ENCODE measurements at places on chromosomes 5 and 9.

DNA sequence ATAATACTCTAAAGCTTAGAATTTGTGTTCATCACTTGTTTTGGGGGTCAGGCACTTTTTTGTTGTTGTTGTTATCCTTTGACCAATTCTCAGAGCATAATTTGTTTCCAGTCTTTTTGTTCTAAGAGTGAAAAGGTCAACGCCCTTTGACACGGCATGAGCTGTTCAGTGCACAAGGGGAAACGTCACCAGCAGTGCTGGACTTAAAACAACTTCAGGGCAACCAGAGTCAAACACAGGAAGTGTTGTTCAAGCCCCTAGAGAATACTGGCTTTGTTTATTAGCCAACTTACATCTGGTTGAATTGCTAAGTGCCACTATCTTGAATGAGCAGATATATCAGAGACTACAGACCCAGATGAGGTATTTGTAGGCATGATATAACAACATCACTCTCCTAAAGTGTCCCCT lies 368.9 kb downstream of the TMEM161B start:
- DNase-seq: no peak

- DNase-seq: no peak
These were observed 41.4 kb upstream of the RUSC2 start for GRCh38 chr9:35448496-35448895.

GRCh38 chr5:179275941-179276837 lies 69.1 kb downstream of the ADAMTS2 start:
- DNase-seq: no peak

GRCh38 chr9:121924700-121925099 lies 168.4 kb downstream of the TTLL11 start:
- no peak for DNase-seq

DNA sequence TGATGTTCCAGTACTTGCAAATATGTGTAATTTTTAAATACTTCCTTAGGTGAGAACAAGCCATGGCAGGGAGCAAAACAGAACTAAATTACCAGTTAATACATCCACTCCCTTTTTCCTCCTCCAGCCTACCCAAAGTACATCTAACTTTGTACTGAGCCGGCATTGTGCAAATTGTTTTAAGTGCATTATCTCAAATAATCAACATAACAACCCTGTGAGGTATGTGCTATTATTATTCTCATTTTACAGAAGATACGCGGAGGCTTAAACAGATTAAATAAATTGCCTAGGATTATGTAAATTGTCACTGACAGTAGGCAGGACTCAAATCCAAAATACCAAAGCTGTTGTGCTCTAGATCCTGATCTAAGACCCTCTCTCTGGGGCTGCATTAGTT lies 55.5 kb upstream of the KLF4 start:
- no peak for DNase-seq

- no peak for DNase-seq
These were observed 86.5 kb upstream of the ARRDC3 start for GRCh38 chr5:91469517-91470165.

DNA sequence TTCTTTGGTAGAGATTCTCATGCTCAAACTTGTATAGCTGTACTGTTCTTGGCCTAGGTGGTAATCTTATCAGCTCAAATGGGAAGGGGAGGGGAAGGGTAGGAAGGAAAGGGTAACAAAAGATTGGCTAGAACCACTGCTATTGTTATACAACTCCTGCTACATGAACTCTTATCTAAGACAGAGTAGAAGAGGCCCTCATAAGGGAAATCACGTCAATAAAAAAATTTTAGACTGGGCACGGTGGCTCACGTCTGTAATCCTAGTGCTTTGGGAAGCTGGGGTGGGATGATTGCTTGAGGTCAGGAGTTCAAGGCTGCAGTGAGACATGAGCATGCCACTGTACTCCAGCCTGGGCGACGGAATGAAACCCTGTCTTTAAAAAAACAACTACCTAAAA lies 15.9 kb downstream of the STOM start:
- no peak for DNase-seq

- no peak for DNase-seq
These were observed 12.9 kb downstream of the PLPP7 start for GRCh38 chr9:131302244-131303075.

DNA sequence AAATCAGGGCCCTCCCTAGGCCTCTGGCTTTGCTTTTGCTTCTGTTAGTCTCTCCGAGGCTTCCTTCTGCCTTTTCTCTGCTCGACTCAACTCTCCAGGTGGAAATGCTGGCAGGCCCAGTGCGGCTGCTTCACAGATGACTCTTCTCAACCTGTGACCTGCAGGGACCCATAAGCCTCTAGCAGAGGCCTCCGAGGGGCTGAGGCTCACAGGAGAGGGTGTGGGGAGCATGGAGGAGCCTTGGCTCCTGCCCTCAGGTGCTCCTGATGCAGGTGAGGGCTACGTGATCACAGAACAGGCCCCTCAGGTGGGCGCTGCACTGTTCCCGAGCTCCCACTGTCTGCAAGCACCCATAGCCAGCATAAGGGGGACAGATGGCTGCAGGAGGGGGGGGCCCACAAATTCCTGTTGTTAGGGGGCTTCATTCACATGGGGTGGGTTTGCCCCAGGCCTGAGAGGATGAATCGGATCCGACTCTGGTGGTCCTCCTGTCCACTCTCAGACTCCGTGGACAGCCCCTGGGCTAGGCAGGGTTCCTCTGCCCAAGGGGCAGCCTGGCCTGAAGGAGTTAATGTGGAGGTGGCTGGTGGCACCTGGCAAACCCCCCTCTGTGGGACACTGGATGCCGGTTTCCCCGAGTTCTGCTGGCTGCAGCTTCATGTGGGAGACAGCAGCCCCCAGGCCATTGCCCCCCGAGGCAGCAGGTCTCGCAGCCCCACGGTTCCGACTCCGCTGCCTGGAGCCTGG lies 10.9 kb upstream of the FCN2 start:
- no peak for DNase-seq

DNA sequence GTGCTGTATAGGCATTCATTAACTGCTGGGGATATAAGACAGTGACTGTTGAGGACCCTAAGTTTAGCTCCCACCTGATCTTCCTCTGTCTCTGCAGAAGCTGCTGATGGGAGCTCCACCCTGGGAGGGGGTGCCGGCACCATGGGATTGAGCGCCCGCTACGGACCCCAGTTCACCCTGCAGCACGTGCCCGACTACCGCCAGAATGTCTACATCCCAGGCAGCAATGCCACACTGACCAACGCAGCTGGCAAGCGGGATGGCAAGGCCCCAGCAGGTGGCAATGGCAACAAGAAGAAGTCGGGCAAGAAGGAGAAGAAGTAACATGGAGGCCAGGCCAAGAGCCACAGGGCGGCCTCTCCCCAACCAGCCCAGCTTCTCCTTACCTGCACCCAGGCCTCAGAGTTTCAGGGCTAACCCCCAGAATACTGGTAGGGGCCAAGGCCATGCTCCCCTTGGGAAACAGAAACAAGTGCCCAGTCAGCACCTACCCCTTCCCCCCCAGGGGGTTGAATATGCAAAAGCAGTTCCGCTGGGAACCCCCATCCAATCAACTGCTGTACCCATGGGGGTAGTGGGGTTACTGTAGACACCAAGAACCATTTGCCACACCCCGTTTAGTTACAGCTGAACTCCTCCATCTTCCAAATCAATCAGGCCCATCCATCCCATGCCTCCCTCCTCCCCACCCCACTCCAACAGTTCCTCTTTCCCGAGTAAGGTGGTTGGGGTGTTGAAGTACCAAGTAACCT lies 22.1 kb downstream of the PCDHGC5 start:
- DNase-seq: no peak

DNA sequence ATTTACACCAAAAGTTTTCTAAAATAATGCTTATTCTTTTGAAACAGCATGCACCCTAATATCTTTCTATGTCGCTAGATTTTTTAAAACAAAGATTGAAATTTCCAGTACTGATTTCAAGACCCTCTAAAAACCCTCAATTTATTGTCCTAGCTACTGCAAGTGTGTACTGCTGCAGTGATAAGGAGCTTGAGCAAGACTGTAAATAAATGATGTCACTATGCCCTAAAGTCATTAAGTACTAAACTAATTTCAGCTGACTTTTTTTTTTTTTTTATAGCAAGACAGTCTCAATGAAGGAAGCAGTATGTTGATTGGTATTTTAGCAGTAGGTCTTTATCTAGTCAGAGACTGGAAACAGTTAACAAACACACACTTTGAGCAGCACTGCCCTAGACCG lies 12.2 kb upstream of the MIER3 start:
- DNase-seq: no peak

- DNase-seq: no peak
These were observed at the start of gene PLCXD3 for GRCh38 chr5:41510176-41510831. PLCXD3 (minus strand) TSS chr5:41510601; CDS start chr5:41510526, 75 bp downstream.

DNA sequence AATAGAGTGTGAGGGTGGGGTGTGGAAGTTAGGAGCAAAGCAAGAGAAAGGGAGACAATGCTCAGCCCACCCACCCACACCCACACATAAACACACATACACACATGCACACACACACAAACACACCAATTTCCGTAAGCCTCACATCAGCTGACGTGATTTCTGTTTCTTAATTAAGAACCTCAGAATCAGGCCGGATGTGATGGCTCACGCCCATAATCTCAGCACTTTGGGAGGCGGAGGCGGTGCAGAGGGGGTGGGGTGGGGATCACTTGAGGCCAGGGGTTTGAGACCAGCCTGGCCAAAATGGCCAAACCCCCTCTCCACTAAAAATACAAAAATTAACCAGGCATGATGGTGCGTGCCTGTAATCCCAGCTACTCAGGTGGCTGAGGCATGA lies 26.4 kb upstream of the PIK3R1 start:
- no peak for DNase-seq

DNA sequence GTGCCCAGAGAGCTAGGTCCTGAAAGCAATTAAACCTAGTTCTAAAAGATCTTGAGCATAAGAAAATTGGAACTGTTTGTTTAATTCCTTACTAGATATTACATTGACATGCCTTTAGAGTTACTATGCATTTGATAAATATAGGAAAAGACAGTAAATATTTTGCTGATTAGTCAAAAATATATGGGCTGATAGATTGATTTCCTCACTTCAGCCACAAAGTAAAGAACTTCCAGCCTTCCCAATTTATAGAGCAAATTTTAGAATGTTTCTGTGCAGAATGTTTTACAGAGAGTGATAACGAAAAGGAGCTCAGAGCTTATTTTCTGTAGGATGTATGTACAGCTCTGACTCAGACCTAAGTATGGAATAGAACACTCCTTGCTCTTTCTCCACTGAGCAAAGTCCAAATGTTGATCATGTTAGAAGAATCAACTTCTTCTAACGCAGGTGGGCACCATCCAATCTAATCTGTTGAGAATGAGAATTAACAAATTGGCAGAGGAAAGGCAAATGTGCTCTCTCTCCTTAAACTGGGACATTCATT lies 72.9 kb upstream of the PAM start:
- DNase-seq: peak; percentile 19
